NT2/D1 (cell line): ENCODE measurements at places on chromosomes 4 and X.

- no peak for DNase-seq
Observed at GRCh38 chr4:8164194-8164565, 5.6 kb upstream of the ABLIM2 start.

- DNase-seq: no peak
Observed at GRCh38 chrX:132413459-132413858, 75.4 kb downstream of the MBNL3 start.

DNA sequence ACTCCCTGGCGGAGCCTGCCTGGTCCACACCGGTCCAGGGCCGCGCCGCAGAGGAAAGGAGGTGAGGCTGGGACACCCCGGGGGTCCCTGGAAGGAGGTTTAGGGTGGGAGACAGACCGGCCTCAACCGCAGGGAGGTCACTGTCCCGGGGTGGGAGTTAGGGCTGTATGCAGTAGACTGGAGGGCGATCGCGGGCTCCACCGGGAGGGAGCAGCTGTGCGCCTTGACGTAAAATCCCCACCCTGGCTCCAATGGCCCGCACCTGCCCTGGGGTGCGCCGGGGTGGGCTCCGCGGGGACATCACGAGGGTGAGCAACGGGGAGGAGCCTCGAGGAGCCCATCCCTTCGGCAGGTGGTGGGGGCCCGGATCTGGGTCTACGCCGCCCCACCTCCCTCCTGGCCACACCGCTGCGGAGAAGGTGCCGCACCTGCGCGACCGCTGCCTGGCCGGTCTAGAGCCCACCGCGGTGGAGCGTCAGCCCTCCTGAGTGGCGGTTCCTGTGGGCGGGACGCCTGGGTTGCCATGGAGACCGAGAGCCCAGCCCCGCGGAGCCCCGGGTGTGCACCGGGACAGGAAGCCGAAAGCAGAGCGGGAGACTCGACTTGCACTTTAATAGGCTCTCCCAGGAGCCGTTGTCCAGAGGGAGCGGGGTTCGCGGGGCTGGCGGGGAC lies 105.1 kb downstream of the ADRA2C start:
- peak; percentile 64 for DNase-seq

- DNase-seq: no peak
Observed at GRCh38 chrX:45077748-45078424, 122.8 kb downstream of the DIPK2B start.

GRCh38 chr4:143514497-143514896 lies 995 bp downstream of the SMARCA5 start:
- no peak for DNase-seq

DNA sequence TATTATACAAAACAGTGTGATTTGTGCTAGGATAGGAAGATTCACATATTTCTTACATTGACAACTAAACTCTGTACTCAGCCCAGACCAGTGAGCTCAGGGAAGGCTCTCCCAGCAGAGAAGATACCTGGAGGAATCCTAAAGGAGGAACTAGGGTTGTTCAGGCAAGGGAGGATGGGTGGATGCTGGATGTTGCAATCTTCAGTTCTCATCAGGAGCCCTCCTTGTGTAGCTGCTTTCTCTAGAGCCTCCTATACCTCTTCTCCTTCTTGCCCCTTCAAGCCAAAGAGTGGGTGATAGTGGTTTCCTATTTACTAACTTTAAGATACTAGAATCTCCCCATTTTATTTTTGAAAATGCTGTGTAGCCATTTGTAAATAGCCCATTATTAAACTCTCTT lies 117.3 kb downstream of the NKX6-1 start:
- DNase-seq: no peak

DNA sequence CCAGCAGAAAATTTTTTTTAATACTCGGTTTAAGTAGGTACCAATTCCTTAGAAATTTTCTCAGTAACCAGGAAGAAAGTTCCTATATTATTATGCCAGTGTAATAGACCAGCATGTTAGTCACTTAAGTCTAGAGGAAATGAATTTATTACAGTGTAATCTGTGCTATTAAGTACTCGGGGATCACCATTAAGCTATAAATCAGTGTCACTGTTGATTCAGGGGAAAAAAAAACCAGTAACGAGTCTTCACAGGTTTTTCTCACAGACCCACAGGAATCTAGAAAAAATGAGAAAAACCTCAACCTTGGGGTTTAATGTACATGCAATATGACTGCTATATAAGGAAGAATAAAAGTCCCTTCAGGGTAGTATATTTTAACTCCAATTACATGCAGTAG lies 138.3 kb upstream of the IL1RAPL2 start:
- no peak for DNase-seq

DNA sequence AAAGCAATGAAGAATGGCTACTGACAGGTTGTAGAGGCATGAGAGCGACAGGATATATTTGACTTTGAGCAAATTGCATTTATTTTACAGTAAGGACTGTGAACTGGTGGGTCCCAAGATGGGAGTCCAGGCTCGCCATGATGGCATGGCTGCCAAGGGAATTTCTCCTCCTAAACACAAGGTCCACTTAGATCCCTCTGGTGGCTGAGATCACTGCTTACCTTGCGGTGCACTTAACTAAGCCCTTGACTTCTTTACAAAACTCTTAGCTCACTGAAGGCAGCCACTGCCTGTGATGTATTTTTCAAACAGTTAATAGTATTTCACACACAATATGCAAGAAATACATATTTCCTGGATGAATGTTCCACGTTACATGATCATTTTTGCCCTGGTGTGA lies 50.3 kb upstream of the SORBS2 start:
- no peak for DNase-seq

DNA sequence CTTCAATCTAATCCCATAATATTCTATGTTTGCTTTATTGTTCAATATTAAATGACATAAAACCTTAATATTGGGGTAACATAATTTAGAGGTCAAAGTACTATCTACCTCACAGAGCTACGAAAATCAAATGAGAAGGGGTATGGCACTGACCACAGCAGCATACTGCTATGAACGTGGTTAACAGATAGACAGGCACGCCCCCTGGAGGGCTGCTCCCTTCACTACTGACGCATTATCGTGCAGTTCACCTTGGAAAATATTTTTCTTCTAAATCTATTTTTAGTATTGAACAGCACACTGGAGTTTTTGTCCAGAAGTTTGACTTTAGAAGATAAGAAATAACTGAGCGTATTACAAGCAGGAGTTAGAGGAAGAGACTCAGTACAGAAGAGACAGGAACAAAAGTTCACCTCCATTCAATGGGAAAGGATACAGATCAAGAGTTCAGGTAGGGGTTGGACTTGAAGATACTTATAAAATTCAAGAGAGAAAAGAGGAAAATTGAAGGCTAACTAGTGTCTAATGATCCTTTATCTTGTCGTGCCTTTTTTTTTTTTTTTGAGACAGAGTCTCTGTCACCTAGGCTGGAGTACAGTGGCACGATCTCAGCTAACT lies 22.7 kb downstream of the MAP9 start:
- peak; percentile 30 for DNase-seq
